ENCODE measurements at places on chromosomes 3 and 15.

GRCh38 chr3:5411786-5412185 is 224.3 kb downstream of the EDEM1 start:
- no peak overlapping the region for H3K27ac ChIP-seq
- H3K27me3 ChIP-seq, result no peaks in the 10 kb centered on the region
- no peaks in the 10 kb centered on the region for H3K4me1 ChIP-seq

GRCh38 chr15:91853948-91854638 is 585 bp downstream of the SLCO3A1 start:
- H3K4me1 ChIP-seq, result peaks cover 37% of the 10 kb centered on the region
- H3K36me3 ChIP-seq, result no peaks in the 10 kb centered on the region
- H3K27me3 ChIP-seq, result peaks cover 14% of the 10 kb centered on the region
- peak; percentile 77 for DNase-seq
- no peak overlapping the region for H3K27ac ChIP-seq

- DNase-seq, result peak; percentile 86
- H3K36me3 ChIP-seq, result no peaks in the 10 kb centered on the region
- peak overlapping the region; percentile 49 for H3K4me3 ChIP-seq
Measured at GRCh38 chr3:195859061-195859845, 47.5 kb upstream of the MUC4 start.

- no peaks in the 10 kb centered on the region for H3K27me3 ChIP-seq
- no peak overlapping the region for H3K4me3 ChIP-seq
- DNase-seq, result no peak
Measured at GRCh38 chr3:24355806-24356205, 138.8 kb downstream of the THRB start.

DNA sequence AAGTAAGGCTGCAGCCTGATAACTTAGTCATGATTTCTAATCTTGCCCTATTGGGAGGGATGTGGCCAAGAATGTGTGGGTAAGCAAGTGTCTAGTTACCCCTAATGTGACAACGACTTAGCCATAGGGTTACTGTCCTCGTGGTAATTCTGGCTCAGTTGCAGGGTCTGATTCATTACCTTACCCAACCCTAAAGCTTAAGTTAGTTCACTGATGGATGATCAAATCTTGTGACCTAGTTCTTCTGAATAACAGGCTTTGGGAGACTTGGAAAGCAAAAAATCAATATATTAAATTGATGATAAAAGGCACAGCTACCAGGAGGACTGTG is 1.6 kb upstream of the INTS14 start:
- H3K27me3 ChIP-seq, result peaks cover 2% of the 10 kb centered on the region
- H3K27ac ChIP-seq, result no peak overlapping the region
- H3K4me1 ChIP-seq, result peaks cover 7% of the 10 kb centered on the region
- no peaks in the 10 kb centered on the region for H3K36me3 ChIP-seq
- H3K4me3 ChIP-seq, result no peak overlapping the region

DNA sequence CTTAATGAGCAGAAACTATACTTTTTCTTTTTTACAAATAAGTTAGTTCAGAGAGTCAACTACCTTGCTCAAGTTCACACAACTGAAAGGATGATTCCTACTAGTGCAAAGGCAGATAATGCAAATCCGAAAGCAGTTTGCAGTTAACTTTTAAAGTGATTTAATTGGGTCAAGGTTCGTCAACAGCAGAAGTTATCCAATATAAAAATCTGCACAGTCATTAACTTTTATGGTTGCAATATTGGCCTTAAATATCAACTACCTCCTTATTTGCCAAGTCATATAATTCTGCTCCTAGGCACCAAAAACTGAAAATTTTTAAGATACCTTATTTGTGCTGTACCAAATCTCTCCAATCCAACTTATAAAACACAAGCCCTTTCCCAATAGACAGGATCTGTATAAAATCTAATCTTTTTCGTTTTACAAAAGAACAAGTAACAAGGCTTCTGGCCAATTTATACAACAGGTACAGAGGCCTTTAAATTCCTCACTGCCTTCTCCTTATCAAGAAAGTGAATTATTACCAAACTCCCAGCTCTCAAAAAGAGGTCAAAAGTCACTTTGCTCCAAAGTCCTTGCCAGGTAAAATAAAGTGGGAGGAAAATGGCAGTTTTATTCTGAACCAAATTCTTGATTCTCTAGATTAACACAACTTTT is 416.6 kb upstream of the NECTIN3 start:
- no peak overlapping the region for H3K27ac ChIP-seq
- H3K4me1 ChIP-seq, result no peaks in the 10 kb centered on the region
- no peaks in the 10 kb centered on the region for H3K27me3 ChIP-seq
- no peaks in the 10 kb centered on the region for H3K36me3 ChIP-seq
- no peak overlapping the region for H3K4me3 ChIP-seq
- DNase-seq, result no peak

GRCh38 chr3:160545504-160545871 is 19.9 kb downstream of the KPNA4 start:
- H3K27me3 ChIP-seq, result no peaks in the 10 kb centered on the region
- no peak for DNase-seq
- peaks cover 4% of the 10 kb centered on the region for H3K36me3 ChIP-seq
- peaks cover 11% of the 10 kb centered on the region for H3K4me1 ChIP-seq

DNA sequence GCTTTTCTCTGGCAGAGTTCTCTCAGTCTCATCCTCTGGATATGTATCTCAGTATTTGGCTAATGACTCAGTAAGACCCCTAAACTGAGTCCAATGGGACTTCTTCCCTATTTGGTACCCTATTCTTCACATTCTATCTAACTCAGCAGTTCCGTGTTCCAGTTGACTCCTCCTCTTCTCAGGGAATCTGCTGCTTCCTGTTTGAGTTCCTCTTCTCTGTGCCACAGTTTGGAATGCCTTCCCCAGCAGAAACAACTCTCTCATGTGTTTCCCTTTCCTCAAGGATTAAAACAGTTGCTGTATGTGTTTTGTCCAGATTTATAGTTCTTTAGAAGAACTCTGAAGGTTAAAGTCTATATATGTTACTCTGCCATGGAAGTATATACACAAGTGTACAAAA is 344.0 kb upstream of the RARB start:
- no peaks in the 10 kb centered on the region for H3K4me1 ChIP-seq
- H3K27me3 ChIP-seq, result no peaks in the 10 kb centered on the region
- no peaks in the 10 kb centered on the region for H3K36me3 ChIP-seq
- no peak overlapping the region for H3K4me3 ChIP-seq
- no peak for DNase-seq

DNA sequence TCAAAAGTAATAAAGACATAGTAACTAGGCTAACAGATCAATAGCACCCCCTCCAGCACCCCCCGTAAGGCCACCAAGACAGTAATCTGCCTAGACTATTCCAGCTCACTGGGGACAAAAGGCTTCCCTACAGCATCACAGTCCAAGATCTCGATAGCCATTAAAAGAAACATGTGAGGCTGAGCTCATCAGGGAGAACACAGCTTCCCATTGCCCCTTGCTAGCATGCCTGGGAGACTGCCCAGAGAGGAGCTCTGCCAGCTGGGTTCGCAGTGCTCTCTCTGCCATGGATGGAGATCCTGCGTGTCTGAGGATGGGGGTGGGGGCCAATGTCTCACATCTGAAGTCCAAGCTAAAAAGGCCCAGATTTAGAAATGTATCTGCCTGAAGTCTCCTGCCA is 17.8 kb downstream of the LRIG1 start:
- H3K4me1 ChIP-seq, result peaks cover 66% of the 10 kb centered on the region
- peak overlapping the region; percentile 27 for H3K4me3 ChIP-seq
- DNase-seq, result no peak
- no peaks in the 10 kb centered on the region for H3K36me3 ChIP-seq

All from glutamatergic neuron (in vitro differentiated cells).